ENCODE measurements at places on chromosomes 4 and X. TPM values are rescaled to one million over a fixed set of nuclear protein-coding genes. Genes with fewer than 3 reads are reported as not detected.

NCBP2L gene
- total RNA-seq: not detected

DNA sequence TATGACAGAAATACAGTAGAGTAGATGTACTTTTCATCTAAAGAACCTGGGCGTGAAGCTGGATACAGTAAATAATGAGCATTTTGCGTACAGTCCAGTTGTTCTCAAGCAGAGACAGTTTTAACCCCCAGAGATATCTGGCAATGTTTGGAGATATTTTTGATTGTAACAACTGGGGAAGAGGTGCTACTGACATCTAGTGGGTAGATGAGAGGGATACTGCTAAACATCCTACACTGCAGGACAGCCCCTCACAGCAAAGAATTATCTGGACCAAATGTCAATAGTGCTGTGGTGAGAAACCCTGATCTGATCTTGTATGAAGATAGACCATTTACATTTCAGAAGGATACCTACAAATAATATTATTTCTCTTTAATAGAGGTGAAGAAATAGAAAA, 200.2 kb upstream of the FAM47A start:
- no peak for DNase-seq

DNA sequence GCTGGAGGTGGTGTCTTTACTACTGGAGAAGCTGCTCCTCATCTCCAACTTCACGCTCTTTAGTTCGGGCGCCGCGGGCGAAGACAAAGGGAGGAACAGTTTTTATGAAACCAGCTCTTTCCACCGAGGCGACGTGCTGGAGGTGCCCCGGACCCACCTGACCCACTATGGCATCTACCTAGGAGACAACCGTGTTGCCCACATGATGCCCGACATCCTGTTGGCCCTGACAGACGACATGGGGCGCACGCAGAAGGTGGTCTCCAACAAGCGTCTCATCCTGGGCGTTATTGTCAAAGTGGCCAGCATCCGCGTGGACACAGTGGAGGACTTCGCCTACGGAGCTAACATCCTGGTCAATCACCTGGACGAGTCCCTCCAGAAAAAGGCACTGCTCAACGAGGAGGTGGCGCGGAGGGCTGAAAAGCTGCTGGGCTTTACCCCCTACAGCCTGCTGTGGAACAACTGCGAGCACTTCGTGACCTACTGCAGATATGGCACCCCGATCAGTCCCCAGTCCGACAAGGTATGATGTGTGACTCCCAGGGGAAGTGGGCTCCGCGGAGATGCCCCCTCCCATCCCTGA, 634 bp downstream of the LRAT start:
- no peak for DNase-seq

- no peak for DNase-seq
Observed at GRCh38 chr4:4647041-4647440, 105.2 kb upstream of the STX18 start.

SSX2B gene
- total RNA-seq: not detected

- DNase-seq: peak; percentile 76
Observed at GRCh38 chr4:1725521-1725920, 4.2 kb downstream of the TACC3 start.

FDCSP gene
- total RNA-seq: 16.5 TPM

- no peak for DNase-seq
Observed at GRCh38 chr4:75605928-75606327, 24.4 kb downstream of the CDKL2 start.

DNA sequence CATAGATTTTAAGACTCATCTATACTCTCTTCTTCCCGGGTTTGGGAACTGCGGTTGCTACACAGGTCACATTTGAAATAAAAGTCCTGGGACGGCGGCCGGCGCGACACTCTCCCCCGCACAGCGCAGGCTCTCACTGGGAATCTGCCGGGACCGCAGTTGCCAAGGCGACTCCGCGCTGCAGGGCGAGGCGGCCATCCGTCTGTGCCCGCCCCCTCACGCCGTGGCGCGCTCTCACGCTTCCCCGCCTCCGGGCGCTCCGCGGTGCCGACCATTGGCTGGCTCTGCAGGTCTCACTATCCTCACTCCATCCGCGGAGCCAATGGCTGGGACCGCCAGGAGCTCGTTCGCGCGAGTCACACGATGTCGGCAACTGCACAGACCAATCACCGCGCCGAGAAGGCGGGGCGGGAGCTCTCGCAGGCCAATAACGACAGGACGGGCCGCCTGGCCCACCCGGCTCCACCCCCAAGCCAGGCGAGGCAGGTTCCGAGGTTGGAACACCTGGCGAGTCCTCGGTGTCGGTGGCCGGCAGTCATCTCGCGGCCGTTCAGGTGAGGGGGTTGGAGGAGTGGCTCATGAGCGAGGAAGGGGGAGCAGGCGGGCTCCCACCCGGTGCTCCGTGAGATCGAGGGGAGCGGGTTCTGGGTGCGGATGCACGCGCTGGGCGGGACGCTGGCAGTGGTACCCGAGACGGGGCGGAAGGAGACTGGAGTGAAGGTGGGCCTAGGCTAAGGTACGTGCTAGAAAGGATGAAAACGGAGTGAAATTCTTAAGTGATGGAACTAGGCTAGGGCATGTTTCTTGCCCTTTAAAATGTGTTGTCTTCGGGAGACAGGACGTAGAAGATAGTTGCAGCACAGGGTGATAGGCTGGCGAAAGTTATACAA, at the start of gene MSMO1:
Gene MSMO1 (plus strand): TSS at position 459 of the 890 bp plus-strand sequence. CDS start 5,702 bp downstream, outside the sequence.
- peak; percentile 100 for DNase-seq

DNA sequence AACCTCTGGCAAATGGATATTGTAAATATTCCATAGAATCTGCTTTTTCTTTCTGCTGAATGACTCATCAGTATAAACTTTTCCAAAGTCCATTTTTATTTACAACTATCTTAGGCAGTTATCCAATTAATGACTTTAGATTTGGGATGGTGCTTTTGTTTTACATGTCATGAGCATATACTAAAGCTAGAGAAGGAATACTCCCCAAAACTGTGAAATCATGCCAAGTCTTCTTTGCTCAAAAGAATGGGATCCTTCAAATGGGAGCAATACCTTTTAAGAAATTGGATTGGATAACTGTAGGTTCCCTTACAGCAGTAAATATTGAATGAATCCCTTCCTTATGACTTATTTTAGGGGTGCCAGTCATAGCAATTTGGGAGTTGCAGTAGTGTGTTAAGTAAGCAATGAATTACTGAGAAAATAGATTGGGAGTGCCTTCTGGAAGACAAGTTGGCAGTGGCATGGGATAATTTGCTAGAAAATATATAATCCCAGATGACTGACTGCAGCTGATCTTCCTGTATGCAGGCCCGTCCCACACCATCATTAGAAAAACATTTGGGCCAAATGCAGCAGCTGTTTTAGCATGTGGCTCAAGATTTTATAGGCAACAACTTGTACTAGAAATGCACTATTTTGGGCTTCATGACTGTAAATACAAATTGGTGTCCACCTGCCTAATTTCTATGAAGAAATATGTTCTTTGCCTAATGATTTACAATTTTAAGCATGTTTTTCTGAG, 2.8 kb downstream of the TMPRSS11D start:
- no peak for DNase-seq

- no peak for DNase-seq
Observed at GRCh38 chr4:164215113-164215741, 538.7 kb upstream of the SMIM31 start.

BMX gene
- total RNA-seq: 2.4 TPM

DNA sequence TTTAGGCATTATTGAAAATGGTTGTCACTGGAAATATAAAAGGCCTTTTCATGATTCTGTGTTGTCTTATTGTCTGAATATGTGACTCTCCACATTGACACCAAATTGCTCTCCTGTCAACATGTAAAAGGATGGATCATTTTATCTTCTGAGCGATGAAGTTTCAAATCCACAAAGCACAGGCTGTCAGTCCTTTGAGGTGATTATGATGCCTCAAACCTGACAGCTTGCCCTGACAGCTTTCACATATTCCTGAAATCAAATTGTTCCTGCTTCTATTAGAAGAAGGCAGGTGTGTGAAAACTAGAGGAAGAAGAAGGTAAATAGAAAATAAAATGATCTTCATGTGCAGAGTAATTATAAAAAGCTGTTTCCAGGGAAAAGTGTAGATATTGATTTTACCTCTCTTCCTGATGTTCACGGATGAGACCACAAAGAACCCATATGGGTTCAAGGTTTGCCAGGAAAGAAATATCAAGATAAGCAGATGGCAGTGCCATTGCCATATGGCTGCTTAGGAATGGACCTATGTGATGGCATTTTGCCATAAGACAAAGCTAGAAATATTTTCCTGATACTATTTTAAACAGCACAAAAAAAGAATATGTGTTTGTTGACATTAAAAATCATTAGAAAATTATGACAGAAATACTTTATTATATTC, 1006.3 kb upstream of the AGA start:
- no peak for DNase-seq

DNA sequence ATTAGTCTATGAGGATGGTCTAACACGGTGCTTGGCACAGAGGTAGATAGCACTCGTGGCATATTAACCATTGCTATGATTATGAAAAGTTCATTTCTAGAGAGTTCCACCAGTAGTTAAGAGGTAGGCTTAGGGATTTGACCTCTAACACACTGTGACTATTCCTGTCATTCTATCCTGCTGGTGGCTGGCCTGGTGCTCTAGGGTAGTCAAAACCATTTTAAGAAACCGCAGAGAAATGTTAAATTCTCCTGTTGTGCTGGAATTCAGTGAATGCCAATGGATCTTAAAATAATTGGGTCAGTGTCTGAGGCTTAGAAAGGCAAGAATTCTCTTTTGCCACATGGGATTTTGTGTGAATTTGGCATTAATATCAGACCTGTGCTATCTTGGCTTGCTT, 53.9 kb downstream of the VGLL1 start:
- no peak for DNase-seq
